ENCODE measurements at places on chromosomes 2 and 18. TPM values are rescaled to one million over a fixed set of nuclear protein-coding genes. Genes with fewer than 3 reads are reported as not detected.

The TBR1 gene
- 0.10 TPM for total RNA-seq

The CCDC74B gene
- 0.10 TPM for total RNA-seq

The PLEKHB2 gene
- total RNA-seq = 105 TPM

The IMPACT gene
- 13.6 TPM for total RNA-seq

The KLHL29 gene
- total RNA-seq = 1.0 TPM

The CXCR2 gene
- 0.73 TPM for total RNA-seq

The FOXI3 gene
- not detected for total RNA-seq

The SERPINB10 gene
- 5.7 TPM for total RNA-seq

The KCNJ13 gene
- not detected for total RNA-seq

The CNGA3 gene
- not detected for total RNA-seq

The CAPG gene
- total RNA-seq = 107 TPM

The TTC27 gene
- 10.8 TPM for total RNA-seq

The KLHL41 gene
- 0.10 TPM for total RNA-seq

The PCGF1 gene
- total RNA-seq = 12.1 TPM

The CRYBA2 gene
- total RNA-seq = not detected

The PIEZO2 gene
- total RNA-seq = 0.21 TPM

The ALPG gene
- total RNA-seq = not detected

The DYNAP gene
- not detected for total RNA-seq

The C1QL2 gene
- total RNA-seq = not detected

The IL36A gene
- not detected for total RNA-seq

The CRIM1 gene
- total RNA-seq = 2.7 TPM

The ABCG8 gene
- not detected for total RNA-seq

The YIPF4 gene
- total RNA-seq = 15.3 TPM

The GNAL gene
- total RNA-seq = 0.84 TPM

The C2orf66 gene
- total RNA-seq = not detected

The SMC6 gene
- 9.2 TPM for total RNA-seq

The ACVR2A gene
- 39.9 TPM for total RNA-seq

The ALPI gene
- not detected for total RNA-seq

The BOLL gene
- 0.10 TPM for total RNA-seq

Data from mononuclear cell (primary cell).